NCI-H69 (cell line): ENCODE measurements at places on chromosomes 12 and 14.

DNA sequence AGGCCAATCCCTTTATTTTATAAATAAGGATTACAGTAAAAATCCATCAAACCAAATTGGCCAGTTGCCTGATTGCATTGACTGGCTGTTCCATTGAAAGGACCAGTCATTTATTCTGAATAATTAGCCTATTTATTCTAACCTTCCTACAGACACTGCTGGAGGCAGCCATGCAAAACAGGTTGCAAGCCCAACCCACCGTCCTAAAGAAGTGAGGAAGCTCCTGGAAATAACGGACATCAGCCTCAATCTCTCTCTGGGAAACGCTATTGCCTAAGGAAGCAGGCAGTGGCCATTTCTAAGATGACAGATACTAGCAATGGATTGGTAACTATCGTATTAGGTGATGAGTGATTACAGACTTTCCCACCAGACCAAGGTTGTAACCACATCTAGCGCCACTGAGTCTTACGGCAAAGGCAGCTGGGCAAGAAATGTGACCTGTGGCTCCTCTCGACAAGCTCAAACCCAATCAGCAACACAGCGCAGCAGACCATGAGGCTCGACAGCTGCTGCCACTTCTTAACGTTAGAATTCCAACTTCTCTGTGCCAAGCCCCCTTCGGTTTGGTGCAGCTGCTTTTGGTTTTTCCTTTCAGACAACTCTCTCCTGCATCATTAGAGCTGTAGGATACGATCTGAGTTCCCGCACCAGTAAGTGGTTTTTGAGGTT is 134.2 kb downstream of the KCNK10 start:
- DNase-seq, result peak; percentile 47

DNA sequence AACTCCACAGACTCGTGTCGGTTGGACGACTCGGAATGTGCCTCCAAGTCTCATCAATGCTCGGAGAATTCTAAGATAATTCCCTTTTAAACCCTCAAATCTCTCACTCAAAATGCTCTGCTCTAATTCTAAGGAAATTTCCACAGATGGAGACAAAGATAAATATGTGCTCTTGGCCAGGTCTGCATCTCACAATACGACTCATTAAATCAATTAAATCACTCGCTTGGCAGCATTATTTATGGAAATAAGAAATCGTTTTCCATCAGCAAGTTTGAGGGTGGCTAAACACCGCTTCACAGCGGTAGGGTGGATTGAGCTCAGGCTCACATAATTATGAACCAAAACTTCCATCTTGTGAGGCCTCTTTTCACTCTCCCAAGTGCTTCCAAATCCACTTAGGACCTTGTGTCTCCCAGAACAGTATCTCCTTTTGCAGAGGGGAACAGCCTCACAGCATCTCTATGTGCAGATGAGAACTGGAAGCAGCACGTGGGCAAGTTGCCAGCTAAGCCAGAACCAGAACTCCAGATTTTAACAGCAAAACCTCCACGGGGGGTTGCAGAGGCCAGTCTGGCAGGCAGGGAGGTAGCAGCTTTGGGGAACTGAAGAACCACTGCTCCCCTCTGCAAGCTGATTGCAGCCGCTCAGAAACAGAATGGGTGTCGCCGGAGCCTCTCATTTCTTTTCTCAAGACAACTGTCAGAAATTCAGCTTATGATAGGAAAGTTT is 43.8 kb downstream of the RIMBP2 start:
- no peak for DNase-seq

- DNase-seq, result peak; percentile 86
These were observed 66.4 kb downstream of the TESC start for GRCh38 chr12:117032593-117033381.

- DNase-seq, result peak; percentile 75
These were observed 682 bp upstream of the TRIP11 start for GRCh38 chr14:92040431-92041051.

DNA sequence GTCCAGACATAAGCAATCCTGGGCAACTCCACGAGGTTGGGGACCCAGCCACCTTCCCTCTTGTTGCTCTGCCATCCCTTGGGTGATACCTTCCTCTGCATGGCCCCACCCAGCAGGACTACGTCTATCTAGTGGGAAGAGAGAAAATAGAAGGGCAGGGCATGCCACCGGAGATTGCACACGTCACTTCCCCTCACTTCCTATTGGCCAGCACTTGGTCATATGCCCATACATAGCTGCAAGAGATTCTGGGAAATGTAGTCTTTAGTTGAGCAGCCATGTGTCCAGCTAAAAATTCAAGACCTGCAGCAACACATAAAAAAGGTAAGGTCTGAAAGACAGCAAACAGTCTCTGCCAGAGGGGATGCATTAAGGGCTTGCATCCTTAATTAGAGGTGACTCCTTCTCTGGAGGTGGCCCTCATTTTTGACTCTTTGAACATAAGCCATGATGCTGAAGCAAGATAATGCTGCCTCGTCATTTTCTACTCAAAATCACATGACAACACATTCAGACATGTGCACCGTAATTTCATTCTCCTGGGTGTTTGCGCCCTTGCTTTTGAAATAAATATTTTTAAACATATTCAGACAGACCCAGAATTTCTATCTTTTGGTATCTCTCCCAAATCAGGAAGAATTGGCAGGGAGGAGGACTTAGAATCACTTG is 91.8 kb upstream of the PWP1 start:
- DNase-seq, result no peak

DNA sequence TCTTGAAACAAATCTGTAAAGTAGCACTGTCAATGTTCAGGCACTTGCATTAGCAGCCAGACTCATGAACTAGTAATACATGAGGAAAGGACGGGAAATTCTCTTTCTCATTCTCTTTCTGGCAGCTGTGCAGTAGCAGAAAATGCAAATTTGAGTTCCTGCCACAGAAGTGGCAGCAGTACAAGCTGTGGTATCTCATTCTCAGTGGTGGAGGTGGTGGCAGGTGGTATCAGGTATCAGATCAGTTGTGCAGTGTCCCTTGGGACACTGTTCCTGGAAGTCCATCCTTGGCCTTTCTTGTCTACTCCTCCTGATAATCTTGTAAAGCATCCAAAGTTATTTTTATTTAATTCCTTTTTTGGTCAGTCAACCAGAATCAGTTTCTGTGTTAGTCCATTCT is 103.0 kb downstream of the C12orf42 start:
- DNase-seq, result peak; percentile 29

DNA sequence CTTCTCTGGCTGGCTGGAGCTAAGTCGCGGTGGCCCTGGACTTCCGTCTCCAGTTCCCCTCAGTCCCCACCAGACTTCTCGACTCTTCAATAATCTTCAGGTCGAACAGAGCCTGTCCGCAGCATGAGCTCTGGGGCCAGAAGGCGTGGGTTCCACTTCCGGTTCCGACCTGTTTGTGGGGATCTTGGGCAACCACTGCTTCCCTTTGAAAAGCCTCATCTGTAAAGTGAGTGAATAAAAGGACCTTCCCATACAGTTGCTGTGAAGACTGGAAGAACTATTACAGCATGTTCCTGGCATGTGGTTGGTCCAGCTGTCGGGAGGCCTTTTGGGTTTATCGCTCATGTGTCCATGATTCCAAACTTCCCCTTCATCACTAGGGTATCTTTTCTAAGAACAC is 19.4 kb downstream of the ADGRD1 start:
- DNase-seq, result no peak

GRCh38 chr14:104171895-104172294 is 33.5 kb downstream of the KIF26A start:
- DNase-seq, result no peak

- DNase-seq, result peak; percentile 100
These were observed 6.8 kb upstream of the CHD4 start for GRCh38 chr12:6613776-6614512.

- no peak for DNase-seq
These were observed 39.3 kb downstream of the BBS10 start for GRCh38 chr12:76308866-76309265.

GRCh38 chr14:74140374-74140850 is 55.7 kb downstream of the LIN52 start:
- DNase-seq, result peak; percentile 97

- peak; percentile 61 for DNase-seq
These were observed 493.8 kb downstream of the NPAS3 start for GRCh38 chr14:33432407-33433023.

GRCh38 chr12:113935459-113935858 is 30.7 kb downstream of the RBM19 start:
- no peak for DNase-seq

DNA sequence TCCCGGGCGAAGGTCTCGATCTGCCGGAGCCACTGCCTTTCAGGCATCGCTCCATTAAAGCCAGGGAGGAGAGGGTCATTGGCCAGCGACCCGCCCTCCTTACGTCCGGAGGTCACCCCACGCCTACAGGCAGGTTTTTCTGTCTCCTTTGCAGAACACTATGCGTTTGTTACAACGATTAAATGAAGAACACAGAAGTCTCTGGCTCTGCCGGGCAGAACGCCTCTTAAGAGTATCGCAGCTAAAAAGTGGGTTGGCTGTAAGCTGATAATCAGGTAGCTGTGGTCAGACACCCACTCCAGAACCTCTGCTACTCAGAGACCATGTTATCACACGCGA is 15.0 kb downstream of the OTX2 start:
- no peak for DNase-seq

GRCh38 chr12:124904306-124905098 is 9.9 kb downstream of the UBC start:
- peak; percentile 54 for DNase-seq

DNA sequence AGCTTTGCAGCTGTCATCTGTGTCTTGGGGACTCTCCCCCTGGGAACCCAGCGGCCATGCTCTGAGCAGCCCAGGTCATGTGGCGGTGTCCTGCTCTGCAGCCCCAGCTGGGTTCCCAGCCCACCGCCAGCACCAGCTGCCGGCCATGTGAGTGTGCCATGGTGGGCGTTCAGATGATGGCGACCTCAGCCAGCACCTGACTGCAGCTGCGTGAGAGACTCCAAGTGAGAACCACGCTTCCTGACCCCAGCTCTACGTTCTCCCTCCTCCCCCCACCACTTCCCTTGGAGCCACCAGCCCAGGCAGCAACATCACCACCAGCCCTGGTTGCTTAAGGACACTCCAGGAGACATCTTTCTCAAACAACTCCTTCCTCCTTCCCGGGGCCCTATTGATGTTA is 68.8 kb downstream of the SLC24A4 start:
- DNase-seq, result no peak

GRCh38 chr14:69876848-69877306 is 2.3 kb upstream of the SMOC1 start:
- peak; percentile 73 for DNase-seq

- peak; percentile 95 for DNase-seq
These were observed 47.6 kb upstream of the RBM19 start for GRCh38 chr12:114013575-114014345.

- DNase-seq, result peak; percentile 86
These were observed 125.3 kb upstream of the PWP1 start for GRCh38 chr12:107560165-107560898.

- DNase-seq, result no peak
These were observed 114.5 kb downstream of the HMGA2 start for GRCh38 chr12:65938807-65939206.

DNA sequence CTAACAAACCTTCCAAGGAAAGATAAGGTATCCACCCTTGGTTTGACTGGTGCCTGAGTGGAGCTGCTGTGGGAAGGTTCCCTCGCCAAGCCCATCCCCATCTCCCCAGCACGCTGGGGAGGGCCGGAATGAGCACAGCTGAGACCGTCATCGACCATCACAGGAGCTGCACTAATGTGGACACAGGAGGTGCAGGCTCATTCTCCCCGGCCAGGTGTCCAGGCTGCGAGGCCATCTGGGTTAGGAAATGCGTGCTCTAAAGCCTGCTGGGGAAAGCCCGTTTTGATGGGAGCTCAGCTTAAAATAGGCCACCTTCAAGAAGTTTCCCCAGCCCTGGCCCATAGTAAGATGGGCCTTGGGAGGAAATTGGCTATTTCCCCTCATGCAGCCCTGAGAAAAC is 35.2 kb upstream of the FOXN3 start:
- no peak for DNase-seq

DNA sequence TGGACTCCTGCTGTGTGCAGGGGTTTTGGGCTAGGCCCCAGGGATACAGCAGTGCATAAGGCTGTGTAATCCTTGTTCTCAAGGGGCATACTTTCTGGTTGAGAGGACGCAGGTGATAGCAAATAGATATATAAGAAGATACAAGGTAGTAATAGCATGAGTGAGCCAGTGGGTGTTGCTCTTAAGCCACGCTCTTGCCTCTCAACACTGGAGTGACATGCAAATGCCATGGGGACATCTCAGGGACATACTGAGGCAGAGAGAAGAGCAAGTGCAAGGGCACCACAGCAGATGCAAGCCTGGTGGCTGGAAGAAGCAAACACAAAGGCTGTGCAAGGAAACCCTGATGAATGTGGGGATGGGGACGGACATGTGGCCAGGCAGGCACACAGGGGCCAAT is 223.3 kb downstream of the CHST11 start:
- DNase-seq, result peak; percentile 25

DNA sequence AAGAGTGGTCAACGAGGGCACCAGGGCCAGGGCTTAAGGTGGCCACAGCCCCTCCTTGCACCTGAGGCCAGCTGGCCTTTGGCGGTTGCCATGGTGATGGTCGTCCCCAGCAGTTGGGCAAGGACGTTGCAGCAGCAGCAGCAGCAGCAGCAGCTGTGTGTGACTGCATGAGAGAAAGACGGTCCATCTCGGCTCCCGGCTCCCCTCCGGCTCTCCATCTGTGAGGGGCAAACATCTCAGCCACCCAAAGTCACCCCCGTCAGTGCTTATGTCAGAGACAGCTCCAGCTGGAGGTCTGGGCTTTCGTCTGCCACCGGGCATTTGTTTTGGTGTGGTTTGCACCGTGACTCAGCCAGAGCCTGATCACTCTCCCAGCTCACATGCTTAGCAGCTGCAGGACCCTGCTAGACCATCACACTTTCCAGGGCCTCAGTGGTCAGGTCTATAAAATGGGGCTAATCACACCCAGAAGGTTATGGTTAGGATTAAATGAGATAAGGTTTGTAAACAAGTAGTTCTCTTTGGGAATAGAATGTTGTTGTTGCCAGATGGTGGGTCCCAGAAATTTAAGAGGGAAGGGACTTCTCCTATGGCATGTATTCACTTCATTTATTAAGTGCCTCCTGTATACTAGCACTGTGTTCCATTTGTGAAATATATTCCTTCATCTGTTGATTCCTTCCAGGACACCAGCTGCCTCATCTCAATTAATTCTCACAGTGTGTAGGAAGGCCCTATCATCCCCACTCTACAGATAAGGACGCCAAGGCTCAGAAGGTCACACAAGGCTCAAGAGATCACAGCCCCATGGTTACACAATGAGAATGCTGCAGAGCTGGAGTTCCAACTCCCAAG is 212.6 kb upstream of the LHX5 start:
- peak; percentile 97 for DNase-seq

- no peak for DNase-seq
These were observed 46.2 kb downstream of the SFSWAP start for GRCh38 chr12:131757111-131757510.

DNA sequence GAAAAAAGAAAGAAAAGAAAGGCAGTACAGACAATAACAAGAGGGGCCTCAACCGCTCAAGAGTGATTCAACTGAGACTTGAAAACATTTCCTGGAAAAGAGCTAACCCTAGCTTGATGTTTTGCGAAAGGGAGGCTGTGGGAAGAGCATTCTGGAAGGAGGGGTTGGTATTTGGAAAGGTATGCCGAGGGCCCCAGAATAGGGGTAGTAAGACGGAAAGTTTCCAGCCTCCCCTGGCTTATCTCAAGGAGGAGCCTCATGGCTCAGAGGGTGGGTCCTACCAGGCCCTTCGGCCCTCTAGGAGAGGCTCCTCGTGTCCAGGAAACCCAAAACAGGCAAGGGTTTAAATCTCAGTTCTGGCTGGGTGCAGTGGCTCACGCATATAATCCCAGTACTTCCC is 8.4 kb downstream of the RNU4-2 start:
- no peak for DNase-seq

GRCh38 chr12:104534857-104535248 is 78.1 kb downstream of the CHST11 start:
- no peak for DNase-seq
